ENCODE measurements at places on chromosomes 5 and 9.
A peak's percentile ranks its signal among the peaks of the same experiment; 100 is the strongest.

- DNase-seq = no peak
These were observed 125.9 kb downstream of the APBA1 start for GRCh38 chr9:69546265-69546664.

GRCh38 chr5:13866792-13867191 lies 77.7 kb downstream of the DNAH5 start:
- DNase-seq = peak; percentile 40

- DNase-seq = no peak
These were observed 15.1 kb downstream of the PRKACG start for GRCh38 chr9:68998812-68999211.

DNA sequence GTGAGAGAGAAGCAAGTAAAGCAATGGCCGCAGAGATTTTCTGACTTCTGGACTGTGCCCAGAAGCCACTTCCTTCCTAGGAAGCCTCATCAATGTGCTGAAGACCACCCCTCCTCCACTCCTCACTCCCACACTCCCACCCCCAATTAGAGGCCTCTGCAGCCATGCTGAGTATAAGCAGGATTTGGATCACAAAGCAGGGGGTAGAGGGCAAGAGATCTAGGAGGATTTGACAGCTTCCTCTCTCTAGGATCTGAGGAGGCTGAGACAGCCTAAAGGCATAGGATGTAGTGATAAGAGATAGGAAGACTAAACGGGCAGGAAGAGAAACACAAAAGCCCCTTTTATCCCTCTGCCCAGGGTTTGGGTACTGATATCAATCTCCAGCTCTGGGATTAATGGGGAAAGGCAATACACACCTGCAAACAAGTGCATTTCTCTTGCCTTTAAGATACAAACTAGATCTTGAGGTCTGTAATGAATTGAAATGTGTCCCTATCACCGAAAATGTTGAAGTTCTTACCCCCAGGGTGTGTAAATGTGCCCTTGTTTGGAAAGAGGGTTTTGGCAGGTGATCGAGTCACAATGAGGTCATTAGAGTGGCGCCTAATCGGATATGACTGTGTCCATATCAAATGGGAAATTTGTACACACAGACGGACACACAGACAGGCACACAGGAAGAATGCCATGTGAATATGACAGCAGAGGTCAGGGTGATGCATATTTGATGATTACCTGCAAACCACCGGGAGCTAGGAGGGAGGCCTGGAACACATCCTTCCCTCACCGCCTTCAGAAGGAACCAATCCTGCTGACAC lies 28.5 kb downstream of the KCNV2 start:
- no peak for DNase-seq

DNA sequence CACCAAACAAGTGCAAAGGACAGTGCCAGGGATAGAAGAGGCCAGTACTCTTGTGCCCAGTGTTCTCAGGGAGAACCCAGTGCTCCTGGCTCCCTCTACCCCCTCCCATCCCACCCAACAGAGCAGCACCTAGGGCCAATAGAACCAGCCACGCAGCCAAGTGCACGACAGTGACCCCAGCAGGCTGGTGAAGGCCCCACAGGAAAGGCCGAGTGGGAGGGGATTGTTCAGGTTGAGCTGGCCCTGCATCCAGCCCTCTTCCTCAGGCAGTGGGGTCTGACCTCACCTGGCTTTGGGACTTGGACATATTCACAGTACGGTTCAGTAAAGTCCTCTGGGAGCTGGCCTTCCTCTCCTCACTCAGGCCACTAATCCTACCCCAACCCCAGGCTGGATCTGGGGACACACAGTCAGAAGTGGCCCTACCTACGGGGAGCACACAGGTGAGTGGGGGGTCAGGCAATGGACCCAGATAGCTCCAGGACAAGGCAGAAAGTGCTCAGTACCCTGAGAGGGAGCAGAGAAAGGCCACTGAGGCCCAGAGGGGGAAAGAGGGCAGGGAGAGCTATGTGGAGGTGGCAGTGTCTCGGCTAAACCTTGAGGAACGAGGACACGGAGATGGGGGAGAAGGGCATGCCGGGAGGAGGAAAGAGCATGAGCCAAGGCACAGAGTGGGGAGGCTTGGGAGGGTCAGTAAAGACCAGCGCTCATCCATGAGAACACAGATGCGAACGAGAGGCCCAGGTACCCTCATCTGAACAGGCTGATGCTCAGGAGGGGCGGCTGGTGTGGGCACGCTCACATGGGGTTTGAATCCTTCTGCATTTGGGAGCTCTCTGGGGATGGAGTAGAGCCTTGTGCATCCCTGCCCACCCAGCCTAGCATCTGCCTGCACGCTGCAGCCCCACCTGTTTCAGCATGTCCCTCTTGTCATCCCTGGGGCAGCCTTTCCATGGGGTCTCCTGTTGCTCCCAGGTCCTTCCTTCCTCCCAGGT lies 25.6 kb downstream of the POLR1E start:
- no peak for DNase-seq

- no peak for DNase-seq
These were observed 342.4 kb upstream of the GRIA1 start for GRCh38 chr5:153147891-153148623.

DNA sequence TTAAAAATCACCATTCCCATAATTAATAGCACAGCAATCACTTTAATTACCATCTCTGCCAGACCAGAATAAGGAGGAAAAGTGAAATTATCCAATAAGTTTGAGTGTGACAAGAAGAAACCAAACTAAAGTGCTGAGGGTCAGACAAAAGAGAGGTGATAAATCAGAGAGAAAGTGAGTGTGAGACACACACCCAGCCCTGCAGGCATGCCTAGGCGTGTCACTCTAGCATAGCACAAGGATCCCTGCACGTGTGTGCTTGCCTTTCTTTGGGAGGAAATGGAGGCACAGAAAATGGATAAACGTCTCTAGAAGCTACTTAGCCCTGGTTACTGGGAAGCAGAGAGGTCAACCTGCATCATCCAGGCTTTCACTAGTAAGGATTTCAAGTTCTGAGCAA lies 56.2 kb downstream of the SEMA6A start:
- no peak for DNase-seq

- no peak for DNase-seq
These were observed 58.3 kb upstream of the SHB start for GRCh38 chr9:38127271-38127839.

- DNase-seq = no peak
These were observed 29.0 kb downstream of the PSAT1 start for GRCh38 chr9:78325846-78326360.

DNA sequence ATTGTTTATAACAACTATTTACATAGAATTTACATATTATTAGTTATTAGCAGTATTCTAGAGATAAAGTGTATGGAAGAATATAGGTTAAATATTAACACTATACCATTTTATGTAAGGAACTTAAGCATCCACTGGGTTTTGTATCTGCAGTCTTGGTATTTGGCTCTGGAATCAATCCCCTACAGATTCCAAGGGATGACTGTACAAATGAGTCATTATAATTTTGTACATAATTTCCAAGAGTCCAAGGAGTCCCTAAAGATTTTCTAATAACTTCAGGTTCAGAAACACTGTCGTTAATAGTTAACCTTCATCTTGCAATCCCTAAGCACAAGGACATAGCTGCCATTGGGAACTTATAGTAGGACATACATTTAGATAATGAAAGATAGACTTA lies 254.8 kb upstream of the PDE4D start:
- no peak for DNase-seq

GRCh38 chr5:96730586-96730985 lies 68.4 kb downstream of the CAST start:
- DNase-seq = no peak

DNA sequence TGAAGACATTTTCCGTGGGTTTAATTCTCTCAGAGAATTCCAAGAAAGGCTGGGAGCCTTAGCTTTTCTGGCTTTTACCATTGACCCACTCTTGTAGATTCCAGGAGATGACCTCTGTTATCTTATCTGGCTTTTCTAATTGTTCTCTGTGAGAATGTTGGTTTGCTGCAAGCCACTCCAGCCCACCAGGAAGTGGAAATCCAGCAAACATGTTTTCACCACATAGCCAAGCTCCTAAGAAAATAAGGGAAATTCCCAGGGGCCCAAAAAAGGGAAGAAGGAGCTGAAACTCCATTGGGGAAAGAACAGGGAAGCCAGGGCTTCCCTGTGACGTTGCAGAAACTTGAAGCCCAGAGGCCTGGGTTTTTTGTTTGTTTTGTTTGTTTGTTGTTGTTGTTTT lies 19.7 kb downstream of the GPR107 start:
- DNase-seq = no peak

DNA sequence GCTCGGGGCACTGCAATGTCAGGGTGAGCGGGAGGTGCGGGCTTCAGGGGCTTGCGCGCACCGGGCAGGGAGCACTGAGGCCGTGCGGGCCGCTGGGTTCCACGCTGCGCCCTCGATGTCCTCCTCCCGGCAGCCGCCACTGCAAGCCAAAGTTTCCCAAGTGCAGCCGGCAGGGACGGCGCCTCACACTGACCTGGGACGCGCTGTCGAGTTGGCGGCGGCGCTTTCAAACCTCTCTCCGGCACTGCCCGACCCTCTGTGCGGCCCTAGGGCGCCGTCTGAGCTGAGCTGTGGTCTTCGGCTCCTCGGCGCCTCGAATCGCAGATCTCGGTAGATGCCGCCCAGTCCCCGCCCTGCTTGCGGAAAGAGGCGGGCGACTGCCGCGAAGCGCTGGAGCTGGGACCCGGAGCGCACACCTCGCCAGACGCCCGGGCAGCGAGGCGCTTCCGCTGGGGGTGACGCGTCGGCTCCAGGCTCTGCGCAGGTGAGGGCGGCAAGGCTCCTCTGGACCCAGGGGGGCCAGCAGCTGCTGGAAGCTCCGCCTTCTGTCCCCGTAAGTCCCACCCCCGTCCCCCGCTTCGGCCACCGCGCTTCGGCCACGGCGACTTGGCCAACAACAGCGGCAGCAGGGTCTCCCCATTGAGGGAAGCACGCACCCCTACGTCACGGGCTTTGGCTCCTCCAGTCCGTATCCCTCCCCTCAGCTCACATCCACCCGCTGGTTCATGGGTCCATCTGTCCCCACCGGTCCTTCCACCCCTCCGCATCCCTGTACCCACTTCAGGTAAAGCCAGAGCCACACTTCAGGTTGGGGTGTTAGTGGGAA lies at the start of gene ANKRD34B:
ANKRD34B (minus strand) TSS at position 320 of the 826 bp plus-strand sequence. CDS start 10,261 bp downstream, outside the sequence.
- DNase-seq = no peak

DNA sequence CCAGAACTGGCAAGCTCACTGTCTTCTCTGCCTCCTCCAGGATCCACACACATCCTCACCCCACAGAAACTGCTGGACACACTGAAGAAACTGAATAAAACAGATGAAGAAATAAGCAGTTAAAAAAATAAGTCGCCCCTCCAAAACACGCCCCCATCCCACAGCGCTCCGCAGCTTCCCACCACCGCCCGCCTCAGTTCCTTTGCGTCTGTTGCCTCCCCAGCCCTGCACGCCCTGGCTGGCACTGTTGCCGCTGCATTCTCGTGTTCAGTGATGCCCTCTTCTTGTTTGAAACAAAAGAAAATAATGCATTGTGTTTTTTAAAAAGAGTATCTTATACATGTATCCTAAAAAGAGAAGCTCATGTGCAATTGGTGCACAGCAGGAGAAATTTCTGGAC lies 16.1 kb upstream of the CFAP157 start:
- no peak for DNase-seq

All from left ventricle myocardium superior (tissue), 1 donor.